Activated CD8-positive, alpha-beta memory T cell treated with anti-CD3 and anti-CD28 coated beads for 1 hour (primary cell): ENCODE measurements at places on chromosomes 4 and X.

DNA sequence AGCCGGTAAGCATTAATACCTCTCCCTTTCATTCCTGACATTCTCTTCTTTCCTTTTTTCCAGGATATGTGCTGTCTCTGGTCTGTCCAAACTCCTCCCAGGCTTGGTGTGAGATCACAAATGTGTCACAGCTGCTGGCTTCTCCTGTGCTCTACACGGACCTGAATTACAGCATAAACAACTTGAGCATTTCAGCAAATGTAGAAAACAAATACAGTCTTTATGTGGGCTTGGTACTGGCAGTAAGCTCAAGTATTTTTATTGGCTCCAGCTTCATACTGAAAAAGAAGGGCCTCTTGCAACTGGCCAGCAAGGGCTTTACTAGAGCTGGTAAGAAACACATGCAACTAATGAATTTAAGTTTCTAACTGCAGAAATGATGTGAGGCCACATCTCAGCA lies 8.4 kb downstream of the NIPAL1 start:
- DNase-seq = no peak

DNA sequence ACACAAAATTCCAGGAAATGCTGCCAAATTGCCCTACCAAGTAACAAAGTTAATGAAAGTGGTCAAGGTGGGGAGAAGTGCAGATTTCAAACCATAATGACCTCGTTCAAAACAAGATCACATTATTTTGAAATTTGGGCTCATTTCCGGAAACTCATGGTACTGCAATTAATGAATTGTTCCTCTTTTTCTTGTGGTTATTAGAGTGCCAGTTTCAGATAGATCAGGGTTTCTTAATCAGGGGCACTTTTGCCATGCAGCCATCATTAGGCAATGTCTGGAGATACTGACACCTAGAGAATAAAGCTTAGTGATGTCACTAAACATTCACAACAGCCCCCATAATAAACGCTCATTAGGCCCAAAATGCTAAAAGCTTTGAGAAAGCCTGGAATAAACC lies 381.5 kb upstream of the GALNT7 start:
- no peak for DNase-seq

GRCh38 chr4:1031956-1032795 lies 20.8 kb downstream of the FGFRL1 start:
- DNase-seq = no peak

GRCh38 chr4:99763635-99764101 lies 53.0 kb upstream of the DAPP1 start:
- no peak for DNase-seq

DNA sequence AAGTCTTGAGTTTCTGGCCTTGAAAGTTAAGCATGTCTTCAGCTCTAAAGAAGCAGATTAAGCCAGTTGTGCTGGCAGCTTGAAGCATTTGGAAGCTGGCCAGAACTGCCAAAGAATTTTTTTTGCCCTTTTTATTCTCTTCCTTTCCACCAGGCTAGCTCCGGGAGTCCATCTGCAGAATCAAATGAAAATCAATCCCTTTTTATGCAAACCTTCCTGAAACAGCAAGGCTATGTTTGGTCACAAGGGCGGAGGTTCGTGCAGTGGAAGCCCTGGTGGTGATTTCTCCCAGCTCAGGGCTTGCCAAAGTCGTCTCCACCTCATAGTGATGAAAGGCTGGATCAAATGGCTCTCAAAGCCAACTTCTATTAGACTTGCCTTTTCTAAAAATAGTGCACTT lies 21.6 kb upstream of the C4orf54 start:
- no peak for DNase-seq

- peak; percentile 16 for DNase-seq
Observed at GRCh38 chrX:155997436-155997835, at the start of gene IL9R. Gene IL9R, plus strand, starts transcription at chrX:155997696. Its CDS starts 64 bp downstream, at chrX:155997760.

DNA sequence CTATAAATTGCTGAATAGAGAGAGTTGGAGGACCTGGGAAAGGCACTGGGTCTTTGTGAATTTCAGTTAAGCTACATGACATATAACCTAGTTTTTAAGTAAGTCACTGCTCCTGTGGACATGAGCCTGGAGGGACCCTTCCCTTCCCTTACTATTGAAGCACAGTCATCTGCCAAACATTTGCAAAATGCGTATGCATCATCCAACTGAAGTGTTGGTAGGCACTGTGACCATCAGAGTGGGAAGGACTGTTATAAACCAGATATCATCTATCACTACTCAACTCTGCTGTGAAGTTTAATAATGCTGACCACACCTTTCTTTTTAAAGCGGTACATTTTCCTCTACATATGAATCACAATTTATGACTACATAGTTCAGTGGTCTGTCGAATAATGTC lies 5.2 kb downstream of the GABRA3 start:
- no peak for DNase-seq

DNA sequence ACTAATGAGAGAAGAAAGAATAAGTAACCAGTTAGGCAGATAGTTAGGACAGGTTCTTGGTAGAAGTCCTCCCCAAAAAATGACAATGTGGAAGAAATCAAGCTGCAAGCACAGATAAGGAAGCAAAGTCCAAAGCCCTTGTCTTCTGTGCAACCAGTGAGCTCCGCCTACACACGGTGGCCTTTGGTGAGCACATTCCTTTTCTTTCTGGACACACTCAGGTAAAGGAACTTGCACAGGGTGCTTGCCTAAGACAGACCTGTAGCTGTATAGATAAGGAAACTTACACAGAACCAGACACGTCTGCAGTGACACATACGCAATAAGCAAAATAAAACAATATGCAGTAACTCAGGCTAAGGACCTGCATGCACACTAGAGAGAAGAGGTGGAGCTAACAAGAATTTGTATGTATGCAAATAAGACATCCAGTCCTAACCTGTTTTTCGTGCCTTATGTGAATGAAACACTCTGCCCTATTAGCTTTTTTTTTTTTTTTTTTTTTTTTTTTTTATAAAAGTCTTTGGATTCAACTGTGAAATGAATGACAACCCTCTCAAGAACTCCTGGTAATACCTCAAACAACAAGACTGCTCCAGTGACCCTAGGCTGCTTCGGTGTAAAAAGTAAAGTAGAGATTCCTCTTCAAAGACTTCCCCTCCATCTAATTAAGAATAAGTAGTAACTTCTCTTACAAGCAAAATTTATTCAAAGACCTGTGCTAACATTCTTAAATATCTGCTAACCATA lies 48.8 kb downstream of the UGT2B10 start:
- no peak for DNase-seq

- DNase-seq = no peak
Observed at GRCh38 chr4:16192057-16192456, 34.2 kb downstream of the TAPT1 start.

GRCh38 chr4:164251257-164251656 lies 502.7 kb upstream of the SMIM31 start:
- DNase-seq = no peak

- DNase-seq = no peak
Observed at GRCh38 chrX:133215747-133216146, 2.4 kb downstream of the TFDP3 start.

DNA sequence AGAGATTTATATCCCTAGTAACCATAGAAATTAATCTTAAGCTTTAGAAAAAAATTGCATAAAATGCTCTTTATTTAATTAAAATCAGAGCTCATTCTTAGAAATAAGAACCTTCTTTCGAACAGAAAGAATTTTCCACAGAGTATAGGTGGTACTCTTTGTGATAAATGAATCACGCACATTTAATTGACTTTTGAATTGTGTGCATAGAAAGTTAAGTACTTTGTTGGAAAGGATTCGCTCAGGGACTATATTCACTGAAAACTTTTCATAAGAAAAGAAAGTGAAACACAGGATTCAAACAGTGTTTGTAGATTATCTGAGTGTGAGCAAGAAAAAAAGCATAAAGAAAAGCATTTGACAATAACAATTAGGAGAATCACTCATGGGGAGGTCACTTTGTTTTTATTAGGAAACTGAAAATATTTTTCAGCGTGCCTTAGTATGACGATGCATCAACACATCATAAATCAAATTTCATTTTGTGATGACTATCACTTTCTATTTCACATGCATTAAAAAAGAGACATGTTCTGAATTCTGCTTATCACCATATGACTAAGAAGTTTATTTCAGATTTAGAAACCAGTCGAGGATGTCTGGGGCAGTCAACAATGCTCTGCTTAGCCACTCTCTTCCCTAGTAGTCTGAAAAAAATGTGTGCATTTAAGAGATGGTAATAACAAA lies 49.5 kb downstream of the STX18 start:
- DNase-seq = no peak

GRCh38 chr4:118760493-118760892 lies 75.3 kb downstream of the METTL14 start:
- no peak for DNase-seq

DNA sequence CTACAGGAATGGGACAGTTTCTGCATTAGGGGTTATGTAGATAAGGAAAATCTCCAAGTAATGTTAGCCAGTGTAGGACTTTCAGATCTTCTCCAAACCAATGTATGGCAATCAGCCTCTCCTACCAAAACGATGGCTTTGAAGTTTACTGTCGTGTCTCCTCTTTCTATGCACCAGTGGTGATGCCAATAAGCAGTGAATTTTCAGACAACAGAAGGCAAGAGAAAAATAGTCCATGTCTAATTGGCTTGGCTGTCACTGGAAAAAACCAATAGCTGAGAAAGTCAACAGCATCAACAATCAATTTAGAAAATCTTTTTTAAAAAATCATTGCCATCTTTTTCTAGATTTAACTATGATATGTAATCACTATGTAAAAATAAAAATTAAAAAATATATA lies 35.0 kb downstream of the LIMCH1 start:
- no peak for DNase-seq

- no peak for DNase-seq
Observed at GRCh38 chrX:109299091-109299490, 182.8 kb downstream of the GUCY2F start.

DNA sequence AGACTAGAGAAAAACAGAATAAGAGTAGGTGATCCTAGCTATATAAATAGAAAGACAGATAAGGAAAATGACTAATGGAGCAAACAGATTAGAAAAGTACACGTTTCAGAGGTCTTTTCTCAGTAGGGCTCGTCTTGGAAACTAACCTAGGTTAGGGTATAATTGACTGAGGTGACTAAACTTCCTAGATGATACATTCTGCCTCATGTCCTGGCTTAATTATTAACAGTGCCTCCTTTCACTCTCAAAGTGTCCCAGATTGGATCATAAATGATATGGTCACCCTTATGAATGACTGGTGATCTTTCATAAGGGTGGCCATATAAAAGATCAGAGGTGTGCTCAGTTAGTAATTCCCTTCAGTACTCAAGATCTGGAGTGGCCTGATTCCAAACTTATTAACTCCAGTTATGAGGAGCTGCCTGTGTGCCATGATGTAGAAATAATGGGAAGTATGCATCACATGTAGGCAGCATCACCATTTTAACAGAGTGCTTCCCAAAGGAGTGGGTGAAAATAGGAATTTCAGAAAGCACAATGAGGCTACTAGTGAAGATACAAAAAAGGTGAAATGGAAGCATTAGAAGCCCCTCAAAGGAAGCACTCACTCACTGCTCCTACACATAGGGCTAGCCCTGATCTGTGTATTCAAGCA lies 14.7 kb upstream of the GRIA3 start:
- DNase-seq = no peak

DNA sequence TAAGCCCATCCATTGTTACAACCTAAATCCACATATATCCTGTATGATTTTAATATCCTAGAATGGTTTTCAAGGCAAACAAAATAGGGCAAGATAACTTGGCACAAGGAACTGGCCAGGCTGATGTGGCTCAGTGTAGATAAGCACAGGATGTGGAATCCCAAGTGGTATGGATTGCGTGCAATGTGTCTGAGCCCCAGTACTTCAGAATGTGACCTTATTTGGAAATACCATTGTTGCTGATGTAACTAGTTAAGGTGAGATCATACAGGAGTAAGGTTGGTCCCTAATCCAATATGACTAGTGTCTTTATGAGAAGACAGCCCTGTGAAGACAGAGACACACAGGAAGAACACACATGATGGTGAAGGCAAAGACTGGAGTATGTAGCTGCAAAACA lies 72.4 kb downstream of the IL21 start:
- no peak for DNase-seq

- no peak for DNase-seq
Observed at GRCh38 chr4:153571006-153571545, 104.9 kb downstream of the TMEM131L start.

DNA sequence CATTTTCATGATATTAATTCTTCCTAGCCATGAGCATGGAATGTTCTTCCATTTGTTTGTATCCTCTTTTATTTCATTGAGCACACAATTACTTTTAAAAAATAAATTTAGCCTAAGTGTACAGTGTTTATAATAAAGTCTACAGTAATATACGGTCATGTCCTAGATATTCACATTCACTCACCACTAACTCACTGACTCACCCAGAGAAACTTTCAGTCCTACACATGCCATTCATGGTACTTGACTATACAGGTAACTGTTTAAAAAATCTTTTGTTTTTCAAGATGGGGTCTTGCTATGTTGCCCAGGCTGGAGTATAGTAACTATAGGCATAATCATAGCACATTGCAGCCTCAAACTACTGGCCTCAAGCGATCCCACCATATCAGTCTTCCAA lies 348.1 kb downstream of the RAPGEF2 start:
- no peak for DNase-seq

GRCh38 chr4:10879411-10880110 lies 195.0 kb upstream of the CLNK start:
- DNase-seq = no peak

GRCh38 chrX:49075347-49075746 lies 1.5 kb upstream of the PRAF2 start:
- DNase-seq = no peak

GRCh38 chr4:99403380-99404184 lies 31.6 kb downstream of the ADH7 start:
- DNase-seq = no peak

DNA sequence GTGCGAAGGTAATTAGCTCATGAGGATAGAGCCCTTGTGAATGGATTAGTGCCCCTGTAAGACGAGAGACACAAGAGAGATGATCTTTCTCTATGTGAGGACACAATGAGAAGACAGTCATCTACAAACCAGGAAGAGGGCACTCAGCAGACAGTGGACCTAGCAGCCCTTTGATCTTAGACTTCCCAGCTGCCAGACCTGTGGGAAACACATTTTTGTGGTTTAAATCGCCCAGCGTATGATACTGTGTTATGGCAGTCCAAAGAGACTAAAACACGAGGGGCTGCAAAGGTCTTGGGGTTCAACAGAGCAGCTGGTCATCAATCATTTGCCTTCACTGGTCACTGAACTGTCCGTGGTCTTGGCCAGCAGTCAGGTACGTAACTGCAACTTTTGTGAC lies 9.2 kb upstream of the SYNPO2 start:
- DNase-seq = no peak

DNA sequence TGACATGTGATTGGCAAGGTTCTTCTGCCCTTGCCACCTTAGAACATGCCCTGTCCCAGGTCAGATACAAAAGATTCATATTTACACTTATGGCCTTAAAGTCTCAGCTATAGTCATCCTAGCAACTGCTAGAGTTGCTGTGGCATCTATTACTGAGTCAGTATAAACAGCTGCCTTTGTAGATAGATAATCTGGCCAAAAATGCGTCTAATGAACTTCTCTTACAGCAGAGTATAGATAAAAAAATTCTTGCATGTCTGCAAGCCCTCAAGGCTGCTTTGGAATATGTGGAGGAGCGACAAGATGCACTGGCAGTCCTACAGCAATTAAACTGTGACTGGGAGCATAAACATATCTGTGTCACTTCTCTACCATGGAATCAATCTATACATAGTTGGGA lies 1209.7 kb upstream of the PABPC4L start:
- DNase-seq = no peak

- DNase-seq = no peak
Observed at GRCh38 chr4:71188156-71188640, 150.6 kb upstream of the SLC4A4 start.

- DNase-seq = no peak
Observed at GRCh38 chr4:186604124-186604807, 48.9 kb upstream of the MTNR1A start.
